ENCODE measurements at places on chromosomes 3 and 15.

- DNase-seq = no peak
Observed at GRCh38 chr15:72116731-72117485, 1.0 kb downstream of the MYO9A start.

DNA sequence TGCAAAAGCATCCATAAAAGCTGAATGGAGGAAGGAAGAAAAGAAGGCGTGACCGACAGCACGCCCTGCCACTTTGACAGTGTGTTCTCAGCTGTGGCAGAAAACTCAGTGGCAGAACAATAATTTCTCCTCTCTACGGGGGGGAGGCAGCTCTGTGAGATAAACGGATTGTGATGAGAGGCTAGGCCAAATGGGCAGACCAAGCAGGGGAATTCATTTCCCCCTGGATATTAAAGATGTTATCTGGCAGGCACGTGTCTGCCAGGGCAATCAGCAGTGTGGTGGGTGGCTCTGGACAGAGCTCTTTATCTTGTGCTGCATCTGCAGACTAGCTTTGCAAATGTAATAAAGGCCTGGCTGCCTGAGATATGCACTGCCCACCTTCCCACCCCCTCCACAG is 1.9 kb upstream of the RMDN3 start:
- no peak for DNase-seq

DNA sequence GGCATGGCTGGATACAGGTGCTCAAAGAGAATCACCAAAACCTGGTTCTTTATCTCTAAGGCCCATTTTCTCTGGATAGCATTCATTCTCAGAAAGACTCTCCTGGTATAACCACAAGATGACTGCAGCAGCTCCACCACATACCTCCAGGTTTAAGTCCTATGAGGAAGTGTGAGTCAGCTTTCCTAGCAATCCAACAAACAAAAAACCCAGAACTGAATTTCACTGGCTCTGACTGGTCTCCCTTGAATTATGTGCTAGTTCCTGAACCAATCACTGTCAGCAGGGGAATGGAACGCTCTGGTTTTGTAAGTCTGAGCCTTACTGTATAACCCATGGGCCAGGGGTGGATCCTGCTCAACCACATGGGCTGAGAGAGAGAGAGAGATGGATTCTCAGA is 27.2 kb downstream of the MRPL46 start:
- DNase-seq = peak; percentile 32

- DNase-seq = no peak
Observed at GRCh38 chr3:196418601-196419000, 13.6 kb downstream of the UBXN7 start.

GRCh38 chr3:59839283-59839682 is 789.5 kb upstream of the CFAP20DC start:
- no peak for DNase-seq

GRCh38 chr3:5339967-5340535 is 152.5 kb downstream of the EDEM1 start:
- DNase-seq = no peak

DNA sequence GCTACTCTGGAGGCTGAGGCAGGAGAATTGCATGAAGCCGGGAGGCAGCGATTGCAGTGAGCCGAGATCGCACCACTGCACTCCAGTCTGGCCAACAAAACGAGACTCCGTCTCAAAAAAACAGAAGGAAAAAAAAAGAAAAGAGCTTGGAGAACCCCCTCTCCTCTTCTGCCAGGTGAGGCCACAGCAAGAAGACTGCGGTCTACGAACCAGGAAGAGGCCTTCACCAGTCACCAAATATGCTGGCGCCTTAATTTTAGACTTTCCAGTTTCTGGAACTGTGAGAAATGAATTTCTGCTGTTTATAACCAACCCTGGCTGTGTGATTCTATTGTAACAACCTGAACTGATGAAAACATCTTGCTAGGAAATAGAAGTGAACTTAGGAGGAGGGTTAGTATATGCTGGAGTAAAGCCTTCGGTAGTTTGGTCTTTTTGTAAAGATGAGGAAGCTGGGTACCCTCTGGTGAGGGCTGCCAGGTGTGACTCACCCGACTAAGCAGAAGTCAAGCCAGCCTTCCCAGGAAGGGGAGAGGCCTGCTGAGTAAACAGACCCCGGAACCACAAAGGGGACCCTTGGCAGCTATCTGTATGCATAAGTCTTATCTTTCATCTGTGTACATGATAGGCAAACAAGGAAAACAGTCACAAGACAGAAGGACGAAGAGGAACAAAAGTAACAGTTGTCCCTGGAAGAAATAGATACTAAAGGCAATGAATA is 78.7 kb downstream of the KLF13 start:
- DNase-seq = no peak

All from SW 1271 (cell line).